ENCODE measurements at places on chromosomes 11 and 22. TPM values are rescaled to one million over a fixed set of nuclear protein-coding genes. Genes with fewer than 3 reads are reported as not detected.

GRCh38 chr11:60977836-60978235, 6.4 kb downstream of the CD6 start:
- no peaks in the 10 kb centered on the region for H3K36me3 ChIP-seq
- no peak overlapping the region for H3K27ac ChIP-seq
- DNase-seq, result no peak
- H3K4me1 ChIP-seq, result peaks cover 29% of the 10 kb centered on the region
- no peaks in the 10 kb centered on the region for H3K27me3 ChIP-seq

DNA sequence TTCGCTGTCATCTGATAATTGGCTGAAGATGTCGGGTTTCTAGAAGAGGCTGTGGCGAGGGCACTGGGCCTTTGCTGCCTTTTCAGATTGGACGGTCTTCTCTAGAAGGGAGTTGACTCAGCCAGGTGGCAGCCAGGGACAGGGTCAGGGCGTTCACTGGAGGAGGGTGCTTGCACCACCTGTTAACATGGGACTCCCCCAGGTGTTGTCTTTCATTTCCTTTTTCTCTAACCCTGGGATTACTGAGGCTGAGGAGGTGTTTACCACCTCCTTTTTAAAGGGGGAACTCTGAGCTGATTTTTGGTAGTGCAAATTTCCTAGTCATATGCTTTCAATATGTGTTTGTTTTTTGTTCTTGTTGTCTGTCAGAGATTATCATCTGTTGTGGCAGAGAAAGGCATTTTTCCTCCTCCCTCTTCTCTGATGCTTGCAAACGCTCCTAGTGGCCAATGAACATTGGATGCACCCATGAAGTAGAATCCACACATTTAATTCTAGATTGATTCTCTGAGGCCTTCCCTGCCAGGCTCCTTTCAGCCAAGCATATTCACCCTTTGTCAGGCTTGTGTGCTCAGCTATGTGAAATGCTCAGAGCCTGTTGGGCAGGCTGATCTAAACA, 54.1 kb downstream of the LDLRAD3 start:
- no peak overlapping the region for H3K4me3 ChIP-seq
- H3K4me1 ChIP-seq, result peaks cover 3% of the 10 kb centered on the region
- no peaks in the 10 kb centered on the region for H3K36me3 ChIP-seq
- H3K27me3 ChIP-seq, result no peaks in the 10 kb centered on the region

DNA sequence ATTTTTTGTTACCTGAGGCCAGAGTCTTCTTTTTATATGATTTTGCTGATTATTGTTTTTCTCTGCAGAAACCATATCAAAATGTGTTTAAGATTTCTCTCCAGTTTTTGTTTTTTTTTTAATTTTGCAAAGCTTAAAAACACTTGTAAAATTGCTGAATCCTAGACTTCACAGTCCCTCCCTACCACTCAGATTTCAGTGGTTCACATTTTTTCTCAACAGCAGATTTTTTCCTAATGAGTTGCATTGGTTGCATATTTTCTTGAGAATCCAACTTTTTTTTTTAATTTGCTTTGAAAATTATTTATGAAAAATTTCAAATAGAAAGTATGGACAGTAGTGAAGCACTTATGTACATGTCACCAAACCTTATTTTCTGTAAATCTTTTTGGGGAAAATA, 5.8 kb downstream of the ARL14EP start:
- H3K4me3 ChIP-seq, result no peak overlapping the region
- H3K27ac ChIP-seq, result no peak overlapping the region
- H3K27me3 ChIP-seq, result no peaks in the 10 kb centered on the region
- H3K4me1 ChIP-seq, result peaks cover 61% of the 10 kb centered on the region

DNA sequence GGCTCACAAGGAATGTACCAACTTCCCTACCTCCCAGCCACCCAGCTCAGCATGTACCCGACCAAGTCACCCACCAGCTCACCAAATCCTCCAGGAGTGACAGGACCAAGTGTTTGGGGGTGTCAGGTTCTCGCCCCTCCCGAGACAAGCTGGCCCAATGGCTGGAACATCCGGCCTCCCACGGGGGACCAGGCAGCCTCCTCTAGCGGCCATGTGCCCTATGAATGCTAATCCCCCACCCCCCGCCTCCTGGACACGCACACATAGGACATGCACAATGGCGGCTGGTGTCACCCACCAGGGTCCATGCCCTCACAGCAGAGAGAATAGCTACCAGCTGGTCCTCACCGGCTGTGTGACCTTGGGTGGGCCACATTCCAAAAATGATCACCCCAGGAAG, 151.0 kb downstream of the MN1 start:
- H3K4me1 ChIP-seq, result no peaks in the 10 kb centered on the region
- no peak overlapping the region for H3K27ac ChIP-seq
- DNase-seq, result peak; percentile 59
- H3K27me3 ChIP-seq, result no peaks in the 10 kb centered on the region

ALG12 gene
- 7.1 TPM for polyA plus RNA-seq

NFAM1 gene
- 3.0 TPM for polyA plus RNA-seq
